ENCODE measurements at places on chromosomes 4 and X.
A peak's percentile ranks its signal among the peaks of the same experiment; 100 is the strongest.

- DNase-seq = no peak
Observed at GRCh38 chrX:153966841-153967535, 4.6 kb downstream of the HCFC1 start.

GRCh38 chrX:81348388-81348787, 146.5 kb downstream of the SH3BGRL start:
- DNase-seq = no peak

DNA sequence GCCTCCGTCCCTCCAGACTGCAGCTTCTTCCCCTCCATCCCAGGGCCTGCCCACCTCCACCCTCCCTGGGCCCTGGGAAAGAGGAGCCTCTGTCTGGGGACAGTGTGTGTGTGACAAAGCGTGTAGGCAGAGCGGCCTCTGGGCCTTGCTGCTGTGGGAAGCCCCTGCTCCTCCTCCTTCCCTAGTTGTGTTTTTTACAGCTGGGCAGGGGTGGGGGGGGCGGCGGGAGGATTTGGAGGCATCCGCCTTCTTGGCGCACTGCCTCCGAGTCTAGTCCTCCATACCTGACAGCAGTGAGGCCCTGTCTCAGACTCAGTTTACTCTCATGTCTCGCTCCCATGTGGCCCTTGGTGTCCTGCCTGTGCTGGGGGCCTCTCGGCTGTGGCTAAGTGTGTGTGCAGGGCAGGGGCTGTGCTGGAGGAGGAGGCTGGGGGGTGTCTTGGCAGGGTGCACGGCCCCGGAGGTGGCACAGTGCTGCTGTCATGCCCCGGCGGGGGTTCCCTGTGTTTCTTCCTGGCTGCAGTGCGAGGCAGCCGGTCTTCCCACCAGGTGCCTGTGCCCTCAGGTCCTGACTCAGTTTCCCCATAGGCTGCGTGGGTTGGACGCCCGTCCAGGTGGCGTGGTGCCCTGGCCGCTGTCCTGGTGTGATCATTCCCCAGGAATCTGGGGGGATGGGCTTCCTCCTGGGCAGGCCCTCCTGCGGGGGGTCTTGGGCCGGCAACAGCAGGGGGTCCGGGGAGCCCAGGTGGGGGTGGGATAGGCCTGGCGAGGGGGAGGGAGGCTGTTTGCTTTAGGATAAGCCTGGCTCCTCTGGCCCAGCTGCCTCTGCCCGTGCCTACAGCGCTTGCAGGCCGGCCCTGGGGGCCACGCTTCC, 7.0 kb downstream of the FGFRL1 start:
- DNase-seq = no peak

DNA sequence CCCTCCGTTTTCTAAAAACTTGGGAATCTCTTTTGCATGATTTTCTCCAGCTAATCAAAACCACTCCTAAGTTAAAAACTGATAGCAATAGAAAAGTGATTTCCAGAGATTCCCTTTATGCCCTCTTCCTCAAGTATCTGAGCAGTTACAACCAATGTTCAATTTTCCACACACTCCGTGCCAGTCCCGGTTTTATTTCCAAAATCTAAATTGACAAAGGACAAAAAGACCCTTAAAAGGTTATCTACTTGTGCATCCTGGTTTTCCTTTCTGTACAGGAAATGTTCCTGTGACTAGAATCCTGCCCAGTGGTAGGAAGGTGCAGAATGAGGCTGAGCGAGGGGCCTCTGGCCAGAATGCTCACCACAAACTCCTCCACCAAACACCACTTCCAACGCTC, 1.3 kb downstream of the SFRP2 start:
- DNase-seq = no peak

DNA sequence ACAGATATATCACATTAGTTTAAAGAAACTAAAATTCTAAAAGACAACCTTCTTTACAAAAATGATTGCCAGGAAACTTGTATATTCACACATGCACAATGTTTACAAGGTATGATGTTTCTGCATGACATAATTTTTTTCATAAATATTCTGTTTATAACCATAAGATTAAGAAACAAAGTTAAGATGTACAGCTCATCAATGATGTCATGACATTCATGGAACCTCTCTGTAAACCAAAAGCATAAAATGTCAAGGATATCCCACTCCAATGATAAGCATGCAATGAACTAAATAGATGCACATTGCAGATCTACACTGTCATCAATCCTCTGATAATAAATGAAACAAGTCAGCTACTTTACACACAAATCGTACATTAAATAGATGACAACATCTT, 136.0 kb downstream of the MAB21L2 start:
- DNase-seq = no peak

GRCh38 chr4:6393544-6394475, 78.6 kb downstream of the PPP2R2C start:
- DNase-seq = no peak

GRCh38 chrX:17994429-17994828, 133.3 kb upstream of the RAI2 start:
- no peak for DNase-seq

- DNase-seq = no peak
Observed at GRCh38 chrX:31656013-31656412, 584.2 kb upstream of the FTHL17 start.

DNA sequence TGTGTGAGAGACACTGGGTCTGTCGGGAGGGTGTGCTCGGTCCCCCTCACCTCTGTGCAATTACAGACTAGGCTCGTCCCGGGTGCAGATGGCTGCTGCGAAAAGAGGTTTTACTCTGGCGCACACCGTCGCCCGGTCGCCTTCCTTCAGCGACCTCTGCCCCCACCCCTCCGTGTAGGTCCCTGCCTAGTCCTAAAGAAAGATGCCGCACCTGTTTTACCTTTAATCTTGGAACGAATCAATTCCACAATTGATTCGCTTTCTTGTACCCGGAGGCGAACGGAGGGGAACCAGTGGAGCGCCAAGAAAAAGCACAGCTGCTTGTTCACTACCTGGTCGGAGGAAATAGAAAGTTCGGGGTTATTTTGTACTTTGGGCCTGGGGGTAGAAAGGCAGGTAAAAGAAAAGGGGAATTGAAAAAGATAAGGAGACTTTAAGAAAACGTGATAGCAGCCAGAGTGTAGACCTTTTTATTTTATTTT, 1.2 kb downstream of the NPNT start:
- no peak for DNase-seq

- DNase-seq = no peak
Observed at GRCh38 chrX:8647176-8647575, 84.8 kb downstream of the ANOS1 start.

- peak; percentile 52 for DNase-seq
Observed at GRCh38 chrX:120251471-120252011, 929 bp downstream of the ZBTB33 start.

DNA sequence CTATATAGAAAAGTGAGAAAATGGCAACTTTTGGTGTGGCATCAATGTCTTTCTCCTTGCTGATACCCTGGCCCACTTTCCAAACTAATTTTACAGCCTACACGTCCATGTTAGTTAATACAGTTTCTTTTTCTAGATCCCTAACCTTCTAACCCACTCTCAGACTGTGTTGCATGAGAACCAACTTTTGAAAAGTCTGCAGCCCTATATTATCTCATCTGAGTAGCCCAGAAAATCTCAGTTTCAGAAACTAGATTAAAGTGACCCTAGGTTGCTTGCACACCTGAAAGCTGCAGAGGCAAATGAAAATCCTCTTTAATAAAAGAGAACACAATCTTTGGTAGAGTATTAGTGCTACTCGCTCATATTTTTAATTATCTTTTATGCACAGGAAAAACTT, 371.6 kb upstream of the EMCN start:
- DNase-seq = no peak

GRCh38 chr4:39085891-39086290, 23.9 kb downstream of the KLHL5 start:
- no peak for DNase-seq

- no peak for DNase-seq
Observed at GRCh38 chr4:139154952-139155557, 22.0 kb downstream of the ELF2 start.

GRCh38 chrX:68763481-68763880, 65.3 kb upstream of the EFNB1 start:
- no peak for DNase-seq

DNA sequence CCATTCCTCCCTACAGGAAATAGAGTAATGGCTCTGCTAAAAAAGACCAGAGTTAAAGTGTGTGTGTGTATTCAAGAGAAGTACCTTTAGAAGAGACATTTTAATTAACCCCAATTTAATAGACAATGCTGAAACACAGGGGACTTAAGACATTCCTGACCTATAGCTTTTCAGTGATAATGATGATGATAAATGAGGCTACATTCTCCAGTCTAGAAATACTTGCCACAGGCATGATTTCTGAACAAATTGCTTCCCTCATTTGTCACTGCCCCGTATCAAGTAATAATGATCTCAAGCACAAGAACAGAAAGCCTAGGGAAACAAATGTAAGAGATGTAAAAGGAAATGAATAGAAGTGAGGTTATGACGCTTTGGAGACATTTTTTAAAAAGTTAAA, 117.1 kb downstream of the UNC5C start:
- DNase-seq = no peak

GRCh38 chr4:89101256-89102161, 9.8 kb upstream of the TIGD2 start:
- no peak for DNase-seq

DNA sequence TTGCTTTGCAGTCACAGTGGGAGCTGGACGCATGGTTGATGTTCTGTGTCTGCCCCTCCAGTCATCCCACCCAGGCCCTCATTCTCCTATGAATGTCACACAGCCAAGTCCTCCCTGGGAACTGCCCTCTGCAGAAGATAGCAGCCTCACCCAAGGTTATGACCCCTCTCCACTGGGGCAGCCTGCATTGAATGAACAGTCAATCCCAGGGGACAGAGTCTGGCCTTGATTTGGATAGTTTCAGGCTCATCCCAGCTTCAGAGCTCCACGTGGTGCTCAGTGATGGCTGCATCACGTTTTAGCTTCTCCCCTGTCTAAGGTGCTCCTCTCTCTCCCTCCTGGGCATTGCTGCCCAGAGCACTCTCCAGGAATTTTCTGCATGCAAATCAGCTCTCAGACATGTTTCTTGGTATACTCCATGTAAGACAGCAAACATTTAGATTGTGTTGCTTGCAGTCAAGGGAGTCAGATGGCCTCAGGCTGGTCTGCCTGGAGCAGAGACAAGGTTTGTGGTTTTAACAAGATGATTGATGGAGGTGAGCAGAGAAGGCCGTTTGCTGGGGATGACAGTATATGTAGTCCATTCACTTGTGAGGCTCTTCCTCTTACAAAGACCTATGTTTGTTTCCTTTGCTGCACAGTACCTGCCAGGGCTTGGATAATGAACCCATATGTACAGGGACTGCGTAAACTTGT, 56.1 kb upstream of the MSX1 start:
- DNase-seq = no peak

GRCh38 chrX:106481341-106481740, 130.4 kb upstream of the RADX start:
- DNase-seq = no peak

DNA sequence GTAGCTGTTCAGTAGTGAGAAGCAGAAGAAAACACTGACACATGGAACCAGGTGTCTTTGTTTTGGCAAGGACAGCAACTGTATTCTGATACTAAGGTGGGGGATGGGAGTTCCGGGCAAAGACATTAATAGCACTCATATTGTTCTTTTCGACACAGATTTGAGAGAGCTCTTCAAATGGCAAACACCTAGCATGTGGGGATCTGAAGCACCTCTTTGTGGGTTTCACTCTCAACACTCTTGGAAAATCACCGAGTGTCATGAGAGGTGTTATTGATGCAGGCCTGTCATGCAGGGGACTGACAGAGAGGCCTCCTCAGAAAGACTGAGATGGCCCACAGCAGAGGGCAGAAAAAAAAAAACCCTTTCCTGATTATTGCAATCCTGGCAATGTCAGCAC, 228.4 kb upstream of the VCX start:
- no peak for DNase-seq

DNA sequence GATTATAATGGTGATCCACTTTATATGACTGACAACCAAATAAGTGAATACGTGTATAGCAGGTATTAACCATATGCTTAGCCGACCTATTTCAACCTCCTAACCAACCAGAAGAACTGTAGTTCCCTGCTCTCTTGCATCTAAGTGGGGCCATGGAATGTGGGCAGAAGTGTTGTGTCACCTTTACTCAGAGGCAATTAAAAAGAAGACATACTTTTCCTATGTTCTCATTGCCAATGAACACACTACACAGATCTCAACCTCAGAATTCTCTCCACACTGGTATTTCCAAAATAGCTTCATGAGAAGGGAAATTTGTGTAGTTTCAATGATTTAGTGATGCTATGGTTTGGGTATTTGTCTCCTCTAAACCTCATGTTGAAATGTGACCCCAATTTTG, 3.2 kb upstream of the NFKB1 start:
- DNase-seq = no peak

DNA sequence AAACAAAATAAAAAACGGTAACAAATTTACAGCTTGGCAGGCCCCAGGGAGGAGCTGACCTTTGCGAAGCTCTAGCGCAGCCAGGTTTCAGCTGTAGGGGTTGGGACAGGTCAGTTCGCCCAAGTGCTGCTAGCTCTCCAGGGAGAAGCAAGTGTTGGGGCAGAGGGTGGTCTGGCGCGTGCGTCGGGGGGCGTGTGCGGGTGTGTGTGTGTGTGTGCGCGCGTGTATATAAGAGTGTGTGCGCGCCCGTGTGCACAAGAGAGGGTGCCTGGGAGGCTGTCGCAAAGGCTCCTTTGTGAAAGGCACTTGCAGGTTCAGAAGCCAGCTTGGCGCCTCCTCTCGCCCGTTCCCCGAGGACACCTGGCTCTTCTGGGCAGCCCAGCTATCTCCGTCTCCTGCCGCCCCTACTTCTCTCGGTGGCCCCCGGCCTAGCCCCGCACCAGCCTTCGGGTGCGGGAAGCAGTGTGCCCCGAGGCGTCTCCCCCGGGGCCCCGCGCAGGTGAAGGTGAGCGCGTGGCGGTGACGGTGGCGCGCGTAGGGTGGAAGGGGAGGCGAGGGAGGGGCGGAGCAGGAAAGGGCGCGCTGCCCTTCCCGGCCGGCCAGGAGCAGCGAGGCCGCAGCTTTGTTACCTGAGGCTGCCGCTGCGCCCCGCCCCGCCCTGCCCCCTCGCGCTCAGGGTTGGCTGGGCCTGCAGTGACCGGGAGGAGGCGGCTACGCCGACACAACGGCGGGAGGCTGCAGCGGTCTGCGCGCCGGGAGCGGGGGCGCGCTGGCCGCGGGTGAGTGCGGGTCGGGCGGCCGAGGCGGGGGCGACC, at the start of gene FHDC1:
FHDC1 (plus strand) TSS at position 693 of the 815 bp plus-strand sequence. CDS start 6,735 bp downstream, outside the sequence.
- no peak for DNase-seq

GRCh38 chr4:1974840-1975239, 33.9 kb downstream of the NELFA start:
- no peak for DNase-seq

GRCh38 chrX:153766871-153767673, 3.0 kb downstream of the PLXNB3 start:
- DNase-seq = peak; percentile 26
